ENCODE measurements at places on chromosomes 5 and 9.
A peak's percentile ranks its signal among the peaks of the same experiment; 100 is the strongest.

- DNase-seq = no peak
These were observed 32.0 kb downstream of the PLPP1 start for GRCh38 chr5:55502759-55503158.

DNA sequence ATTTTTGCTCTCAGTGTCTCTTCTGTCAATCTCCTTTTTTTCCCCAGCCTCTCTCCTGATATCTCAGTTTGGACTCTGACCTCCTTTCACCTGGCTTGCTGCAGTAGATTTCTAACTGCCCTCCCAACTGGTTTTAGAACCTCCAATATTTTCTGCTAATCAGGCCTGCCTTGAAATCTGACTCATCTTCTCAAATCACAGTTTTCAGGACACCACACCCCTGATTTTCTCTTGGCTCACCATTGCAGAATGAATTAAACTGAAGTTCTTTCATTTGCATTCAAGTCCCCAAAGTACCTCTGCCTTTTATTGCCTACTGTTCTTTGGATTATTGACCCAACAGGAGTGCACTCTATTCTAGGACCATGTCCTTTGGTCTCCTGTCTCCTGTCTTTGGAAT lies 310.4 kb upstream of the TRPC7 start:
- peak; percentile 16 for DNase-seq

DNA sequence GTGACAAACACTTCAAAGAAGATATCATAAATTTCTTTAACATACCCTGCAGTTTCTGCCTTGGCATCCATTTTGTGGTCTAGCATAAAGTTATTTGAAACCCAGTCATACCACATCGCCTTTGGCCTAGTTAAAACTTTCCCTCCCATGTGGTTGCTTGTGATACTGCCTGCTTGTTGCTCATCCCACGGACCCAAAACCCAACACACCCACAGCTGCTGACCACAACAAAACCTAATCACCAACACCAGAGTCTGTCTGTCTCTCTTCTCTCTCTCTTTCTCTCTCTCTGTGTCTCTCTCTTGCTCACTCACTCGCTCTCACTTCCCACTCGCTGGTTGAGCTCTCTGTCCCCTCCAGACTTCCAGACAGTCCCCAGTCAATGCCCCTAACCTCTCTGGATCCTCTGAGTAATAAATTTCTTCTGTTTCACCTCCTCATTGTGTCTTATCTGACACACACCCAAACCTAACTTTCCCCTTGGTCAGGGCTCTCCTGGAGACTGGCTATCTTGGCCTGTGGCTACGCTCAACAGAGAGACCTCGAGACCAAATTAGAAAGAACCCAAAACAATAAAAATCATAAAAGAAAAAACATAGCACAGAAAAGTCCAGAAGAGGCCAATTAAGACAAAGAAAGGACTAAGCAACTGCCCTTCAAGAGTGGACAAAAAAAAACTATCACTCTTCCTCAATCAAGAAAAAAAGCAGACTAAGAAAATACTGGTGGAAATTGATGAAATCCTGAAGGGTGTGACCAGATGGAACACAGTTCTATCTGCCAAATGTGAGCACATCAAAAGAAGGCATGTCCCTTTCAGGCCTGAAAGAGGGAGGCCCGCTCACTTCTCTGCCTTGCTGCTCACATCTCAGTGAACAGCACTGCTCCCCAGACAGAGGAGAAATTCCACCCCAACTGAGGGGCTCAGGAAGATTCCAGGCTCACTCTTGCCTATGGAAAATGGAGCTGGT lies 41.5 kb downstream of the TTLL11 start:
- peak; percentile 72 for DNase-seq

DNA sequence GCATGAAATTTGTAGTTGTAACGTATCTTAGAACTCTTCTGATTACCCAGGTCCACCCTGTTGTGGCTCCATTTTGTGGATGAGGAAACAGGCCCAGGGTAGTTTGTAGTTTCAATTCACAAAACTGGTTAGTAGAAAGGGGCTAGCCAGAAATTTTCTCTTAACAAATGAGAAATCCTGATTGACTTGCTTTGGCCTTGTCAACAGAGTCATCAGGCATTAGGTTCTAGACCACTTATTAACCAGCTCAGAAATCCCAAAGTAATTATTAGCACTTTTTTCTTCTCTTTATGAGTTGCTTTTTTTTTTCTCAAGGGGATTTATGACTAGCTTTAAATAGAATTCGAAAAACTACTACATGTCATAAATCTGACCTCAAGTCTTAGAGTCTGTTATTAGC lies 160.2 kb downstream of the SH3GL2 start:
- DNase-seq = no peak

DNA sequence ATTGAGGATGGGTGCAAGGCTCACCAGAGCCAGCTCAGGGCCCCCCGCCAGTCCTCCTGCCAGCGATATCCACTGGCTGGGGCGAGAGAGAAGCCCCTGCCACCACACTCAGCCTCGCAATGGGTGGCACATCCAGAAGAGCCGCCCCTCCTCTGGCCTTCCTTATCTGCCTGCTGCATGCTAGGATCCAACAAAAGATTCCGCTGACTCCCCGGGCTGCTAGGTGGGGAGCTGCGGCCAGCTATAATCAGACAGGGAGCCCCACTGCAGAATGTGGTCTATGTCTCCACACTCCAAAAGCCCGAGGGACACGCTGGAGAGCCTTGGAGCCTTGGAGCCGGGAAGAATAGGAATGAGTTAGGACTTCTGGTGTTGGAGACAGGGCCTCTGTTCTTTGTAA lies 32.8 kb downstream of the COL23A1 start:
- no peak for DNase-seq

- no peak for DNase-seq
These were observed 60.8 kb downstream of the MARCHF3 start for GRCh38 chr5:126969548-126969947.

- no peak for DNase-seq
These were observed 144.6 kb upstream of the PCA3 start for GRCh38 chr9:76619640-76620039.

DNA sequence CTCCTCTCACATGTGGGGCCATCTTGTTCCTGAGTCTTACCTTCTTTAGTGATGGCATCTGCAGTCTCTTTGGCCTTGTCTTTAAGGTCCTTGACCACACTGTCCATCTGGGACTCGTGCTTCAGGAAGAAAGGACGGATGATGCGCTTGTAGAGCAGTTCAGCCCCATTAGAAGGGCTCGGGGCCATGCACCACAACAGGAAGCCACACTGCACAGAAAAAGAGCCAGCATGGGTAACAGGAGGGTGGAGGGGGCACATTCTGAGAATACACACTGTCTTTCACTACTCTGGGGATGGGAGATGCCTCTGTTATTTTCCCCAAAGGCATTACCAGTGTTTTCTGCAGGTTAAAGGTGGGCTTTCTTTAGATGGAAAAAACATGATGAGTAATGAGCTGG lies 25.9 kb downstream of the SRP19 start:
- no peak for DNase-seq

- no peak for DNase-seq
These were observed 19.5 kb downstream of the ERAP1 start for GRCh38 chr5:96788112-96788749.

DNA sequence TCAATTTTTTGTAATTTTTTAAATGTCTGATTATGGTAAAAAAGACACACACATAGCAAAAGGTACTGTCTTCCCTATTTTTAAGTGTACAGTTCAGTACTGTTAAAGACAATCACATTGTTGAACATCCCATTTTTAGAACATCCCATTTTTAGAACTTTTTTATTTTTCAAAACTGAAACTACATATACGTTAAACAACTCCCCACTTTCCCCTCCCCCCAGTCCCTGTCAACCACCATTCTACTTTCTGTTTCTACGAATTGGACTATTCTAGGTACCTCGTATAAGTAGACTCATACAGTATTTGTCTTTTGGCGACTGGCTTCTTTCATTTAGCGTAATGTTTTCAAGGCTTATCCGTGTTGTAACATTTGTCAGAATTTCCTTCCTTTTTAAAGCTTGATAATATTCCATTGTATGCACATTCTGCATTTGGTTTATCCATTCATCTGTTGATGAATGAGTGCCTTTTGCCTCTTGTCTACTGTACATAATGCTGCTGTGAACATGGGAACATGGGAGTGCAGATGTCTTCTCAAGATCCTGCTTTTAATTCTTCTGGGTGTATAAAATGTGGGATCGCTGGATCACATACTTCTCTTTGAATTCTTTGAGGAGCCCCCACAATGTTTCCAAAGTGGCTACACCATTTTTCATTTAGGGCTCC lies 154.0 kb downstream of the PIK3R1 start:
- DNase-seq = no peak

GRCh38 chr9:130830231-130830760 lies 4.8 kb upstream of the ABL1 start:
- DNase-seq = no peak

GRCh38 chr5:39399135-39400036 lies 25.4 kb downstream of the DAB2 start:
- DNase-seq = peak; percentile 99

All from fibroblast of skin of back (primary cell).